Activated naive CD8-positive, alpha-beta T cell treated with anti-CD3 and anti-CD28 coated beads, Interleukin-2, amount 50 U/mL, for 16 hours (primary cell): ENCODE measurements at places on chromosomes 1 and 21.

- DNase-seq = no peak
Observed at GRCh38 chr21:38837806-38838461, 32.2 kb downstream of the ETS2 start.

GRCh38 chr1:228120351-228120750 is 11.3 kb upstream of the MRPL55 start:
- no peak for DNase-seq

DNA sequence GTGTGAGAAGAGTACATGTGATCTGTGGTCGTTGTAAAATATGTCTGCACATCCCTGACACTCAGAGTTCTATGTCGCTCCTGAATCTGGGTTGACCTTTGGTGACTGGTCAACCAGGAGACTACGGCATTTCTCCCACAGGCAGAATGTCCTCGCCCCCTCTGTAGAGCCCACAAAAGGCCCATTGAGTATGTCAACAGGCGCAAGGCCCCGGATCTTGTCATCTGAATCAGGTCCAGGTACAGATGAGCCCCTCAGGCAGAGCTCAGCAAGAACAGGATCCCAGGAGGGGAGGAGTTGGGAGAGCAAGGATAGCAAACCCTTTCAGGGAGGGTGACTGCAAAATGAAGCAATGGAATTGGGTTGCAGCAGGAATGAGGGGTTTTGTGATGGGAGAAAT is 126.5 kb downstream of the MATN1 start:
- no peak for DNase-seq

DNA sequence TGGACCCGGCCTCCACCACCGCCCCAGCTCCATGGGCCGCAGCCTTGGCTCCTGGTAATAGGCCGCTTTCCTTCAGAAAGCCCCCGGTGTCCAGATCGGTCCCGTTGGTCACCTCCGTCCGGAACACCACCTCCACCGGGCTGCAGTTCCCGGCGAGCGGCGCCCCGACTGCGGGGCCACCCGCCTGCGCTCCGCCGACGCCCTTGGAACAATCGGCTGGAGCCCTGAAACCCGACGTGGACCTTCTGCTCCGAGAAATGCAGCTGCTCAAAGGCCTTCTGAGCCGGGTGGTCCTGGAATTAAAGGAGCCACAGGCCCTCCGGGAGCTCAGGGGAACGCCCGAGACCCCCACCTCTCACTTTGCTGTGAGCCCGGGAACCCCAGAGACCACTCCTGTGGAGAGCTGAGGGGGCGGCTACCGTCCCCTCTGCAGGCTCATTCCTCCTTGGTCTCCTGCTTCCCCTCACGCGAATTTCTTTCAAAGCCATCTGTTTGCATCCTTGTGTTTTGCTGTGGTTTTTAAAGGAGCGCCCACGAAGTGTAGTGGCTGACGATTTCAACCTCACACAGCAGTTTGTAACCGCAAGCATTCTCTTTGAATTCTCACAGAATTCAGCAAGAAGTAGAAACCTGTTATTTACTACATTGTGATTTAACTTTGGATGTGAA is 6.0 kb downstream of the FCRLB start:
- no peak for DNase-seq

GRCh38 chr1:151221616-151222015 is 23.3 kb downstream of the PIP5K1A start:
- DNase-seq = no peak
